OCI-M1 (cell line): ENCODE measurements at places on chromosomes 11 and 22.
A peak's percentile ranks its signal among the peaks of the same experiment; 100 is the strongest.

GRCh38 chr11:111764621-111765020 is 1.6 kb downstream of the PPP2R1B start:
- no peak for DNase-seq

GRCh38 chr11:88051396-88051795 is 123.8 kb downstream of the RAB38 start:
- no peak for DNase-seq

GRCh38 chr11:29353833-29354232 is 663.0 kb downstream of the KCNA4 start:
- DNase-seq = no peak

DNA sequence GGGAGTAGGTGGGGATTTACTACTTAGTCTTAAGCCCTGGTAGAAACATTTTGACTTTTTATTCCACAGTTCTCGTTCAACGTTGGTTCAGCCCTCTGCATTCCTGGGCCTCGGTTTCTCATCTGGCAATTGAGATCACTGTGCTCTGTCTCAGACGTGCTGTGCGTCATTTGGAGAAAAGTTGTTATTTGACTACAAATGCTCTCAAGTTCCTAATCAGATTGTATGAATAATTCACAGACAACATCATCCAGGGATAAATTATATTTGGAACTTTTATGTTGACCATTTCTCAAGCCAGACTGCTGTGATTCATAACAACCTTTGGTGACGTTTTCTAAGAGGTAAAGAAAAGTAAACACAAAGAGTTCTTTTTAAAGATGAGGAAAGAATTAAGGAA is 69.2 kb downstream of the BLID start:
- no peak for DNase-seq

DNA sequence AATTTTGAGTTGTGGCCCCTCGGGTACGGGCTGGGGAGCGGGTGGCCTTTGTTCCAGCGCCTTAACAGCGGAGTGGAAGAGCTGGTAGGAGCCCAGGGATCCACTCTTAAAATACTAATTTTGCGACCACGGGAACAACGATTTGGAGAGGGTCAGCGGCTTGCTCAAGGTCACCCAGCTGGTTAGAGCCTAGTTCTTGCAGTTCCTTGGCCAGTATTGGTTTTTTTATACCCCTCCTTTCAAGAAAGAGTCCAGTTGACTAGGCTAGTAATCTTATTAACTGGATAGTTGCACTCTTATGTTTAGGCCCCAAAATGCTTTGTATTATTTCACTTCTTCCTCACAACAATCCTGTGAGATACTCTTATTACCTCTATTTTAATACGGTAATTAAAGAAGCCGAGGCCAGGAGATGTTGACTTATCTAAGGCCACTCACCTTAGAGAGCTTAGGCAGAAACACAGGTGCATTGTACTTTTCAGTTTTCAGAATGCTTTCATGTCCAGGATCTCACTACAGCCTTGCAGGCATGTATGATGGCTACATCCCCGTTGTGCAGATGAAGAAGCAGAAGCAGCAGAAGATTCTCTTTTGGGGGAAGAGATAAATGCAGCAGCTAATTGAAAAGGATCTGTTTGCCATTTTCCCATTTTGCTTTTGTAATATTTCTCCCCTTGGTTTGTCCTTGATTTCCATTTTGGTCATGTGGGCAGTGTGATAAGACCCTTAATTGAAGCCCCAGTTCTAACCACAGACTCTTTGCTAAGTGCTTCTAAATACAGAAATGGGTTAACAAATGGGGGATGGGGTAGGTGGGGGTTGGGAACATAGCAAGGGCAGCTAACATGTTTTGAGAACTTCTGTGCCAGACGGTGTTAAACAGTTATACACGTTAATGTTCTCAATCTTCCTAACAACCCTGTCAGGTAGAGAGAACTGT is 1.4 kb downstream of the SREBF2 start:
- peak; percentile 62 for DNase-seq

GRCh38 chr11:74480688-74481417 is 12.7 kb downstream of the LIPT2 start:
- DNase-seq = peak; percentile 70

- DNase-seq = no peak
Measured at GRCh38 chr22:20109411-20110358, 6.2 kb upstream of the RANBP1 start.

DNA sequence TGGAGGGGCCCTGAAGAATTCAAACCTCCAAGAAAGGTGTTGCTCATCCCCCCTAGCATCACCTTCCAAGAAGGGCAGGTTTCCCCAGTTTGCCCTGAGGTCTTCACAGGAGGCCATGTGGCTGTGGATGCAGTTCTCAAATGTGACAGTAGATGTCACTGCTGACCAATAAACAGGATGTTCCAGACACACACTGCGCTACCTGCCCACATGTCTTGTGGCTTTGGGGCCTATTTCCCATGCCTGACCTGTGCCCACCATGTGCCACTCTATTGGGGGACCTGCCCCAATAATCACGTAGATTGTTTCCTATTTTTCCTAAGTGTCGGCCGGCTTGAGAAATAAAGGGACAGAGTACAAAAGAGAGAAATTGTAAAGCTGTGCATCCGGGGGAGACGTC is 4.5 kb downstream of the GSTT2 start:
- peak; percentile 38 for DNase-seq

DNA sequence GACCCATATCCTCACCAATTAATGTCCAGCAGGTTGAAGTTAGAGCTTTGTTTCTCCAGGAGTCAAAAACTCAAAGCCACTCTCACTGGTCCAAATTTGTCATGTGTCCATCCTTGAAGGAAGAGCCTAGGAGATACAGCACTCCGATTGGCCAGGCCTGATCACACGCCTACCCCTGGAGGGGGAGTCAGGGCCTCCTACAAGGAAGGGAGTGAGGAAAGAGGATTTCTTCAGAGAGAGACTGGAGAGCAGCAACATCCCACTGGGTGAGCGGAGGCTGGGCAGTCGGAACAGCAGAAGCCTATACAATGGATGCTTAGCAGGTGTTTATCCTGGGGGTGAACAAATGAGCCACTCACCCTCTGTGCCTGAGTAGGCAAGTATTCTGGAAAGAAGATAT is 113.9 kb downstream of the TRIM29 start:
- DNase-seq = no peak

- no peak for DNase-seq
Measured at GRCh38 chr11:73508243-73509176, 89.4 kb downstream of the FAM168A start.

- DNase-seq = no peak
Measured at GRCh38 chr11:114832532-114833125, 154.3 kb downstream of the NXPE2 start.

DNA sequence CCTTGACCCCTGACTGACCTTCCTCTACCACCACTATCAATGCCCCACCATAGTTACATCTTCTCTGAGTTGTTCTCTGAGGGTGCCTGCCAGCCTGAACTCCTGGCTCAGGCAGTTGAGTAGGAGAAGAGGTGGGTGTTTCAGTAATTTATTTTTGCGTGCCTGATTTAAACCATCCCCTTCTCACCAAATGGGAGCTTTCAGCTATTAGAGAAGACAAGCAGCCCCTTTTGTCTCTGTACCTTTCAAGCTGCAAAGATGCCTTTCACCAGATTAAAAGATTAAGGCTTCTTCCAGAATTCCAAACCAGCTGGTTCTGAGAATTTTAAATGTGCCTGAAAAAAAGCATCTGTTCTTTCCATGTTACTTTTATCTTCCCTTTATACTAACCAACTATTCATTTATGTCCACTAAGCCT is 223.8 kb downstream of the FAM76B start:
- no peak for DNase-seq

GRCh38 chr11:128716661-128717210 is 22.9 kb downstream of the FLI1 start:
- DNase-seq = no peak

DNA sequence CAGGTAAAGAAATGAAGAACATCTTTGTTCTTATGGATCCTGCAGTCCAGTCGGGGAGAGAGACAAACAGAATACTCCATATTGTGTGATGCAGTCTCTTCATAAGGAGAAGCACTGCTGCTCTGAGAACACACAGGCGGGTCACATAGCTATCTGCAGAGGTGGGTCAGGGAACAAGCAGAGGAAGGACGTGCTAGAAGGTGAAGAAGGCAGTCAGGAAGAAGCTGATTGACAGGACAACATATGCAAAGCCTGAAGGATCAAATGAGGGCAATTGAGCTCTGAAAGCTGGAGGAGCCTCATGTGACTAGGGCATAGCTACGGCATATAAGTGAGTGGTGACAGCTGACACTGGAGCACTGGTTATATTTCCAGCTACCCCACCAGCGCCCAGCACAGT is 122.5 kb downstream of the OPCML start:
- DNase-seq = no peak

- peak; percentile 34 for DNase-seq
Measured at GRCh38 chr11:114295676-114296604, at the start of gene NNMT. NNMT (plus strand) TSS chr11:114296399; CDS start chr11:114296557, 158 bp downstream.

GRCh38 chr22:43090130-43090789 is 1.1 kb upstream of the TTLL1 start:
- peak; percentile 95 for DNase-seq

- DNase-seq = peak; percentile 92
Measured at GRCh38 chr11:86919557-86920210, 35.5 kb downstream of the FZD4 start.

GRCh38 chr11:33891714-33892327 is at the start of gene LMO2:
LMO2 (minus strand) TSS chr11:33892076; CDS start chr11:33869716, 22,360 bp downstream.
- peak; percentile 89 for DNase-seq

- peak; percentile 65 for DNase-seq
Measured at GRCh38 chr11:43576803-43577521, 103.6 kb upstream of the HSD17B12 start.

DNA sequence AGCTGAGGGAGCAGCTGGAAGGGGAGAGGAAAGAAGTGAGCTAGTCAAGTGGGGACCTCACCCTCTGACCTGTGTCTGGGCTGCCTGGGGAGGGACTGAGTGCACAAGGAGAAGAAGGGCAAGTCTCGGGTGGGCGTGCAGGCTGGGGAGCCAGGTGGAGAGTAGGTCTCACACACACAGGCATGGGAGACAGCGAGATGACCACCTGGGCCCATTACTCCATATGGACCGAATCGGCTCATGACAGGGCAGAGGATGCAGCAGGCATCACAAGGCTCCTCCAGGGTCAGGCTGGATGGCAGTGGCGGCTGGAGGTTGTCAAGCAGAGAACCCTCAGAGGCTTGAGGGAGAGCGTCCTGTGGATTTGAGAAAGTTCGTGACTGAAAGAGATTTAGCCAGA is 63.5 kb downstream of the CEP164 start:
- no peak for DNase-seq

- no peak for DNase-seq
Measured at GRCh38 chr11:1667906-1668305, 29.1 kb upstream of the KRTAP5-6 start.

DNA sequence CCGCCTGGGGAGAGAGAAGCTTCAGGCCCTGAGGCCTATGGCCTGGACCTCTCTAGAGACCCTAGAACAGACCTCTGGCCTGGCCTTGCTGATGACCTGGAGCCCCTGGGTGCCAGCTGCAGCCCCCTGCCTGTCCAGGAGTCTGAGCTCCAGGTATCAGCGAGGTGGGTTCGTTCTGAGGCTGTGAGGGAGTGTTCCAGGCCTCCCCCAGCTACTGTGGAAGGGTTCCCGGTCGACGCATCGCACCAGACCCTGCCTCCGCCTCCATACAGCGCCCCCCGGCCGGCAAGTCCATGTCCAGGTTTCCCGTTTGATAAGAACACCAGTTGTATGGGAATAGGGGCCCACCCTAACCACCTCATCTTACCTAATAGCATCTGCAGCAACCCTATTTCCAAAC is 111.1 kb downstream of the KCNQ1 start:
- DNase-seq = no peak

GRCh38 chr11:5283882-5284281 is 14.1 kb upstream of the HBE1 start:
- no peak for DNase-seq

- DNase-seq = no peak
Measured at GRCh38 chr11:120231963-120232362, 8.0 kb upstream of the POU2F3 start.

DNA sequence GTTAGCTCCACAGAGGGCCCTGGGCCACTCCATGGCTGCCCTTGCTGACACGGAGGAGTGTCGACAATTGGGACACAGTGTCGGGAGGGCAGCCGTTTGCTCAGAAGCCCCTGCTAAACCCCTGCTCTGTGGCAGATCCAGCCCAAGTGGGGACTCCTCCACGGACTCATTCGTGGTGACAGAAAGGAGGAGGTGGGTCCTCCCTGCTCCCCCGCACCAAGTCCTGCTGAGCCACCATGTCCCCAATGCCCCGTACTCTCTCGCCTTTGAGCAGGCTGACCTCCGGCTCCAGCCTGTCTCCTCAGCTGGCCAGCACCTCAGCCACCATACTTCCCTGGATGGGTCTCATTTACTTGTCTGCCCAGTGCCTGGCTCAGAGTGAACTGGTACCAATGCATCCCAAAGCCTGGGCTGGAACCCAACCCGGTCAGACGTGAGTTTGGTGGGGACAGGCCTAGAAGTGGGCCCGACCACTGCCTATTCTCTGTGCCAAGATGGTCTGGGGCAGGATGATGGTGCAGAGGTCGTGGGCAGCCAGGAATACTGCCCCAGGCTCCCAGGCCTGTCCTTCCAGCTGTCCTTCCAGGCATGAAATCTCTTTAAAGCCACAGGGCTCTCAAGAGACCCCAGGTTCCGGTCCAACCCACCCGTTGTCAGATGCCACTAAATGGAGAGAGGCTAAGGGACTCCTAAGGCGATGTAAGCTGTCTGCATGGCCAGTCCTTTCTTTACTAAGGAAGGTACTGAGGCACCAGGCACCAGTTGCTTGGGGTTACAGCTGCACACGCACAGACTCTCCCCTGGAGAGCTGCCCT is 4.3 kb downstream of the CBX6 start:
- DNase-seq = no peak

DNA sequence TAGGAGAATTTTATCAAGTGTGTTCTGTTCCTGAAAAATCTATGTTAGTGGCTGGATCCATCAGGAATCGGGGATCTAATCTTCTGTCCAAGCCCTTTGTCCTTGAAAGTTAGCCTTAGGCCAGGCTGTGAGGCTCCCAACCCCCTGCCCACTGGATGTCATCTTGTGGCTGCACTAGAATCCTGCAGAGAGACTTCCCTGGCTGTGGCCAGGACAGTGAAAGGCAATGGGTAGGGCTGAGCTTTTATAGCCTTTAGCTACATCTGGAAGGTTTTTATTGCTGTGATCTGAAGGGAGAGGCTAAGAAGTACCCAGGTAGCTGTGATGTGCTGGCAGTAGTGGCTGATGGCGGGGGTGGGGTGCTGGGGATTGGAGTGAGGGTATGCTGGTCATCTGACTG is 2.1 kb downstream of the OAF start:
- no peak for DNase-seq

- no peak for DNase-seq
Measured at GRCh38 chr22:39558254-39558727, 12.3 kb upstream of the CACNA1I start.

GRCh38 chr11:122619757-122620156 is 35.8 kb upstream of the UBASH3B start:
- no peak for DNase-seq
